CD4-positive, alpha-beta memory T cell (primary cell): ENCODE measurements at places on chromosomes 5 and 9.

GRCh38 chr5:160209917-160210316 lies 19.4 kb upstream of the FABP6 start:
- DNase-seq = no peak

GRCh38 chr5:135365281-135365680 lies 33.8 kb downstream of the MACROH2A1 start:
- no peak for DNase-seq

DNA sequence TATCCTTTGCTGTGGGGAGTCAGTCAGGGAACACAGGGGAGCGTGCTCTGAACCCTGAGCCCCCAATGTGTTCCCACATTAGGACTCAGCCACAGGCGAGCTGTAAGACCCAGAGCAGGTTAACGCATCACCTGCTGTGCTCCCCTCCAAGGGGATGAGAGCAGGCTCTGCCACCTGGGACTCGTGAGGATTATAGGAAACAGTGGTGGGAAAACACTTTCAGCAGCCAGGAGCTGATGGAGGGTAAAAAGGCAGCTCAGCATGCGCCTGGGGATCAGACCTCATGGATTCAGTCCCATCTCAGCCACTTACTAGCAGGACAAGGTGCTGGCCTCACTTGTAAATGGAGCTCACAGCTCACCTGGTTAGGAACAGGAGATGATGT lies 9.2 kb downstream of the JADE2 start:
- DNase-seq = no peak

- no peak for DNase-seq
Observed at GRCh38 chr5:180642181-180642775, 7.1 kb downstream of the FLT4 start.

- DNase-seq = no peak
Observed at GRCh38 chr5:175683921-175684320, 26.1 kb downstream of the HRH2 start.

GRCh38 chr5:151345808-151346478 lies 1.4 kb downstream of the SLC36A2 start:
- DNase-seq = no peak

DNA sequence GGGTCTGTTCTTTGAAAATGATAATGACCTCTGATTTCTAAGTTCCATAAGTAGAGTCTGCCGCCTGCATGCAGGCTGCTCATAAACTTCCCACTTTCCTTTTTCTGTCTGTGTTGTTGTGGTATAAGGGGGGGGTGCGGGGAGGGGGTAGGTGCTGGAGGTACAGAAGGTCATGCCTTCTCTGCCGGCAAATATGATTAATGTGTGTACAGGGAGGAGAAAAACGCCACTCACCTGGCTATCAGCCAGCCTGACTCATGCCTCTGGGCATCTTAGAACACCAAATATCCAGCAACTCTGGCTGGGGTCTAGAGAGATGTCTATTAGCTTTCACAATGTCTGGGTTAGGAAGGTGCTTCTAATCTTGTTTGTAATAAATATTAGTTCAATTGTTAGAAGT lies 128.3 kb downstream of the EFNA5 start:
- no peak for DNase-seq

- no peak for DNase-seq
Observed at GRCh38 chr9:68933434-68934328, 80.2 kb downstream of the PRKACG start.

DNA sequence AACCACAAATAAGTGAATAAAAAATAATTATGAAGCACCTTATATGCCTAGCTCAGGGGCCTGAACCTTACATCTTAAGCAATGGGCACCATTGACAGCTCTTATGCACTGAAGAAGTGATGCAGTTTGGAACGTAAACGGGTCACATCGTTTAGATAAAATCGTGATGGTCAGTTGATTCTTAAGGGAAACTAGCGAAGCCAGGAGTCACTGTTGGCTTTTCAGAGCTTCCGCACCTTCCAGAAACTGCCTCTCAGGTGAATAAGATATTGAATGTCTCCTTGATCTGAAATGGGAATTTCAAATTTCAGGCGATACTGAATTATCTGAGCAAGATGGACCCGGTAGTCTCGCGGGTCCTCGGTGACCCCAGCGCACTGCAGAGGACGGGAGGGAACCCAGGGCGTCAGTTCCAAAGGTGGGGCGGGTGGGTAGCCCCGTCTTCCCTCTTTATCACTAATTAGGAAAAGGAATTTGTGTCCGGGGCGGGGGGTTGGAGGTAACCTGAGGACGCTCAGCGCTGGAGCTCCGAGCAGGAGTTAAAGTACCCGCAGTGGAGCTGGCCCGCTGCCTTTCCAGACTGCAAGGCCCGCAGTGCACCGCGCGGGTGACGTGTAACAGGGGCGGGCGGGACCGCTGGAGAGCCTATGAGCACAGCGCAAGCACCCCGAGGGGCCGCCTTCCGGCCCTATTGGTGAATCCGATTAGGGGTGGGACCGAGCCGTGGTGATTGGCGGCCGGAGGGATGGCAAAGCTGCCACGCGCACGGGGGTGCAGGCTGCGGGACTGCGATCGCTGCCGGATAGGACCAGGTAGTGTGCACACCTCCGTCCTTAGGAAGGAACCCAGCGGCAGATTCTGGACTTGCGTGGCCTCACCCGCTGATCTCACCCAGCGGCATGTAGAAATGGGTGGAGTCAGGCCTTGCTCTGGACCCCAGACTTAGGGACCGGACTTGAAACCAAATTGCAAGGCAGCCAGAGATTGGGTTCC lies 19.7 kb upstream of the GARNL3 start:
- DNase-seq = peak; percentile 93

GRCh38 chr9:100427366-100428263 lies 672 bp downstream of the MSANTD3 start:
- no peak for DNase-seq

- DNase-seq = no peak
Observed at GRCh38 chr9:89884356-89885083, 279.7 kb downstream of the GADD45G start.

DNA sequence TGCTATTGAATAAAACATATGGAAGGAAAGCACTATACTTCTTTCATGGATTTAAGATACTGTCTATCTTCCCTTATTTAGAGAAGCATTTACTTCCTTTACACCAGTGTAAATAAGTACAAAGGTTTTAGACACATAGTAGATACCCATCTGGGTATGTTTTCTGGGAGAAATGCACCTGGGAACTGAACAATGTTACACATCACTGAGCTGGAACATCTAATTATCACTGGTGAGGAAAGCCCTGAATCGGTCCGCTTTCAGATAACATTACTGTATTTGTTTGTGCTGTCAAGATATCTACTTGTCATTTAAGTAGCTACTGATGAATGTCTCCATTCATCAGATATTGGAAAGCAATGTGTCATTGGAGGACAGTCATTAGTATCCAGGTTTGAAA lies 964.7 kb upstream of the PTPRD start:
- DNase-seq = no peak

- peak; percentile 12 for DNase-seq
Observed at GRCh38 chr9:95505717-95506427, 10.9 kb downstream of the PTCH1 start.

- DNase-seq = no peak
Observed at GRCh38 chr9:27059907-27060306, 49.1 kb upstream of the TEK start.

- DNase-seq = no peak
Observed at GRCh38 chr5:57891443-57891842, 408.8 kb upstream of the ACTBL2 start.

DNA sequence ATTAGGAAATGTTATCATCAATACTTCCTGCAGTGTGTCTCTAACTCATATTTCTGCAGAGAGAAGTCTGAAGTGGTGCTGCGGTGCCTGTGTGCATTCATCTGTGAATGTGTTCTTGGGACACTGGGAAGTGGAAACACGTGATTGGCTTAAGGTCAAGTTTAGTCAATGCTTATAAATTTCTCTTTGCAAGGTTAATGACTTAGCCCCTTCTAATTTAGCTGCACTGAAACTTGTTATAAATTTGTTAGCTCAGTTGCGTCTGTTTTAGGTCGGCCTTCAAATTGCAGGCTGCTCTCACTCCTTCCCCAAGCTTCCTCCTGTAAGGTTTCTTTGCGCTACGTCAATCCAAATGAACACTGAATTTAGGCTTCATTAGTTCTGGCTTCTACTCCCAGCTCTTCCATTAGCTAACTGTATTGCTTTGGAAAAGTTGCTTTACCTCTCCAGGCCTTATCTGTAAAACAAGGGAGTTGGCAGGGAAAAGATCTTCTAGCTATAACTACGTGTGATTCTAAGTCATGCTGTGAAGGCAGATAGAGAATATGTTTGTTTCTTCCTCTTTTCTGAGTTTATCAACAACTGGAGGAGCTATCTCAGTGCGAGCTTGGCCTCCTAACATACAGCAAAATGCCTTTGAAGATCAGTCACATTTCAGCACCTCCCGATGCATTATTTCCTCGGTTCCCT lies 341.8 kb downstream of the NFIB start:
- DNase-seq = no peak

DNA sequence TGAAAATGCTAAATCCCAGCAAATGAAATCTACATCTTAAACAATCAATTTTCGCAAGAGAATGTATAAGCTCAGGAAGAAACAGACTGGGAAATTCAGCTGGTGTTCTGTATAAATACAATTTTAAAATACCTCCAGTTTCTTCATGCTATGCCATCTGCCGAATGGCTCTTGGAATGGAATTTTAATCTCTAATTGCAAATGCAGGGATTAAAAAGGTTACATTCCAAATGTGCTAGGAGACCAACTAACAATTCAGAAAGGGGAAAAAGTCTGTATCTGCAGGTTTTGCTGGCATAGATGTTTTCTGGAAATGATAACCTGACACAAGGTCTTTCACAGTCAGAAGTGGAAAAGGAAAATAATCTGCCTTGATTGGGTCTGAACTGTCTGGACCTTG lies 379.7 kb downstream of the MAT2B start:
- no peak for DNase-seq

DNA sequence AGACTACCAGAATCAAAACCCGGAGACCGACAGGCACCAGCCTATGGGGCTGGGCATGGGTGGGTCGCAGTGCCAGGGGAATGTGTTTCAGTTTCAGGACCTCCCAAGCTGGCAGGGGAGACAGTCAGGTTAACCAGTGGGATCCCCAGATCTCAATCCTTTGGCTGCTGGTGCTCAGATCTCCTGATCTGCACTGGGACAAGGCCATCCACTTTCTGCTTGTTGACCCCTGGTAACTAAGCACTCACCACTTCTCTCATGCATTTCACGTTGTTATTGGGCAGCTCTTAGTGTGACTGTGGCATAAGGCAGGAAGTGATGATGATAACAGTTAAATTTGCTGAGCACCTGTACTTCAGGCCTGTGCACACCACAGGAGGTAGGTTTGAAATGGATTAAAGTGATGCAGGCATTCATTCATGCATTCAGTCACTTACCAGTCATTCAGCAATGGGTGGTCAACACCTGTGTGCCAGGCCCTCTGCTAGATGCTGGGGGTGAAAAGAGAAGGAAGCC lies 42.1 kb upstream of the STXBP1 start:
- DNase-seq = peak; percentile 43

- DNase-seq = no peak
Observed at GRCh38 chr9:6247266-6247665, 31.7 kb downstream of the IL33 start.

DNA sequence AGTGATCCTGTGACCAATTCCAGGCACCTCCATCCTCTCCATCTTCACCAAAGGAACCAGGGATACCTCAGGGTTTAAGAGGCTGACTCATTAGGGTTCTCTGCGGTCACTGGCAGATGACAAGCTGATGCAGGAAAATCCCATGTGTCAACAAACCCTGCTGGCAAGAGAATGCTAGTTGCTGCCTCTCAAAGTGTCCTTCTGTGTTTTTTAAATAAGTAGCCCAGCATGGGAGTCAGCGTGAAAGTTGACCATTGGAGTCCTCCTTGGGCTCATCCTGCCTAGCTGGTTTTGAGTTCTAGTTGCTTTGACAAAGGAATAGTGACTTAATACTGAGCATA lies 200.2 kb downstream of the SLIT3 start:
- no peak for DNase-seq

DNA sequence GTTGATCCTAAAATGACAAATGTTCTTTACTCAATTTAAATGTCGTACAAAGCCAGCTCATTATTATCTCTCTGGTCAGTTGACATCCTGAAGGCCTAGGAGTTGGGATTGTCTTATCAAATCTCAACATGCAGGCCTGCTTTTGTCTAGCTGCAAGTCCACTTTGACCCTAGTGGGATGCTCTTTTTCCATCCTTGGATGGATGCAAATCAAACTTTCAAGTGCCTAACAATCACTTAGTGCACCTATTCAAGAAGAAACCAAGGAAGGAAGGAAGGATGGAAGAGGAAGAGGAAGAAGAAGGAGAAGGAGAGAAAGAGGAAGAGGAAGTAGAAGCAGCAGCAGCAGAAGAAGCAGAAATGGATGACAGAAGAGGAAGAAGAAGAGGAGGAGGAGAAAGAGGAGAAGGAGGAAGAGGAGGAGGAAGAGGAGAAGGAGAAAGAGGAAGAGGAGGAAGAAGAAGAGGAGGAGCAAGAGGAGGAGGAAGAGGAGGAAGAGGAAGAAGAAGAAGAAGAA lies 109.6 kb downstream of the PIK3R1 start:
- DNase-seq = no peak

- no peak for DNase-seq
Observed at GRCh38 chr5:116864157-116864837, 289.7 kb upstream of the SEMA6A start.

GRCh38 chr9:133463864-133464615 lies 4.3 kb downstream of the CACFD1 start:
- peak; percentile 27 for DNase-seq

DNA sequence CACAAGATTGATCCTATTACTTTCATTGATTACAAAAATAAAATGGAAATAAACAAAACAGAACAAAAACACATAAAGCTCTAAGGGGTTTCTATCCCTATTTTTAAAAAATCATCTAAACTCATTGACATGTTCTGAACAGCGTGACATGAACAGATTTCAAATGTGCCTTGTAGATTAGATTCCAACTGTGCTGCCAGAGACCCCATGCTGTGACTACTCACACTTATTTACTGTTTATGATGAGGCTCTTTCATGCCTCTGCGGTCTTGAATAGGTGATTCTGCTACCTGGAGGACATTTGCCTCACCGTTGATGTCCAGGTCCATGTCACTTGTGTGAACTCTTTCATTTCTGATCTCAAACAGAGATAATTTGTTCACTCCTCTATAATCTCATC lies 990.2 kb downstream of the CDH12 start:
- DNase-seq = no peak

DNA sequence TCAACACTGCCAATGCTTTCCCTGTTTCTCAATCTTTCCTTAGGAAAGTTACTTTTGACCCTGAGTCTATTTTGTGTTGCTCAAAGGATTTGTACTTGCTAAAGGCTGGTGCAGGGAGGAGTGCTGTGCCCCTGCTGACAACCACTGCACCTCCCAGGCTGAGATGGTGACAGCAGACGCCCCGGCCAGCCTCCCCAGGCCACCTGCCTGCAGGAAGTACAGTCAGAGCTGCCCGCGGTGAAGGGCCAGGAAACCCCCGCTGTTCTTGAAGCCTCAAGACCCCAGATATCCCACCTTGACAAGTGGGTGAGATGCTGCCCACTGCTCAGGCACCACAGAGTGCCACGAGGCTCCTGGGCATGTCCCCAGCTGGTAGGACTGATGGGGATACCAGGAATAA lies 44.2 kb upstream of the CKMT2 start:
- DNase-seq = no peak

DNA sequence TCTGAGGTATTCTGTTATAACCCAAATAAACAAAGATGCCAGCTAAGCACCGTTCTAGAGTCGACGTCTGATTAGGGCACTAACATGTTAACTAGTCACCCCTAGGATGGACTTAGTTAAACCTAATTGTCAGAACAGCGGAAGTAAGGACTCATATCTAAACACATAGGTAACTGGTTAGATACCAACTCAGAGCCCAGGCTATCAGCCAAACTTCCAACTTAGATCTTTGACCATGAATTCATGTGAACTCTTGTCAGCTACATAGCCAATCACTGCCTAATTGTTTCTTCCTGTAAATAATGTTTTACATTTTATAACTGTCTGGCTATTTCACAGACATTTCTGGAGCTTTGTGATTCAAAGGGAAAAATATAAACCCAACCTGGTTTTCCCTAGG lies 84.3 kb upstream of the DHFR start:
- no peak for DNase-seq
